ENCODE measurements at places on chromosomes 12 and 14.
A peak's percentile ranks its signal among the peaks of the same experiment; 100 is the strongest.

DNA sequence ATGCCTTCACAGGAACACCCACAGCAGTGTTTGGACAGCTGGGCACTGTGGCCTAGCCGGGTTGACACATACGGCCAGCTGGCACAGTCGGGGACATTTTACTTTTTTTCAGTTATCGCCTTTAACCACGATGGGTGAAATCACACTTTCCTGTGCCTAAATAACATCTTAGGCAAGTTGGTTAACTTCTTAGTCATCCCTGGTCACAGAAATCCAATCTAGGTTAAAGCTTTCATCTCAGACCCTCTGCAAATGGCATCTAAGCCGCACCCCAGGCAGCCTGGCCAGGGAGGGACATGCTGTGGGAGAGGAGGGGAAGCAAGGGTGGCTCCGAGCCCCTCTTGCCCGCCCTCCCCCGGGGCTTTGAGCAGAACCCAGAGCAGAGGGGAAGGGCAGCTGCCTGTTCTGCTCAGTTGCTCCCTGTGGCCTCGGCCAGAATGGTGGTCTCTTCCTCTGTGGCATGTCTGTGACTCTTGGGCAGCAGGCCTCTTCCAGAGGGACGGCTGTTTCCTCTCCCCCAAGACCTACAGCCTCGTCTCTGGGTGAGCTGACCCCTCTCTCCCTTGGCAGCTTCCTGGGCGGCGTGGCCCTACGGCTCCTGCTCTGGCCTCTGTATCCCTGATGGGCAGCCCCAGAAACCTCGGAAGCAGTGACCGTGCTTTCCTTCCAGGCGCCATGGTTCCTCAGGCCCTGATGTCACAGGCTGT is 85.4 kb upstream of the DYNC1H1 start:
- DNase-seq, result no peak

DNA sequence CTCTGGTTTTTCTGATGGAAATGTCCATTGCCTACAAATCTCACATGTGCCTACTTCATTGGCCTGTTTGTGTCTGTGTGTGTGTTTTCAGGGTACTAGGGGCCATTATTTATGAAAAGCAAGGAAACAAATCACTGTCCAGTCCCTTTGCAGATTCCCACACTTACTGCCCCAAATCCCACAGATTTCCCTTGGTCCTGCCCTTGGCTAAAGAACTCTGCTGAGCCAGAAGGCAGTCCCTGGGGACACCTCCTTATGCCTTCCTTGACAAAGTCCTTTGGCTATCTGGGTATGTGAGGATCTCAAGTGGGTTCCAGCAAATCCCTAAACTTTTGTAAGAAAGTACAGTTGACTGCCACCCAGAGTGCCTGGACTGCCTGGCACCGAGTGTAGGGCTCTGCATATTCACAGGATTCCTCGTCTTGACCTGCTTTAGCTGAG is 388.1 kb downstream of the BCAT1 start:
- DNase-seq, result no peak

DNA sequence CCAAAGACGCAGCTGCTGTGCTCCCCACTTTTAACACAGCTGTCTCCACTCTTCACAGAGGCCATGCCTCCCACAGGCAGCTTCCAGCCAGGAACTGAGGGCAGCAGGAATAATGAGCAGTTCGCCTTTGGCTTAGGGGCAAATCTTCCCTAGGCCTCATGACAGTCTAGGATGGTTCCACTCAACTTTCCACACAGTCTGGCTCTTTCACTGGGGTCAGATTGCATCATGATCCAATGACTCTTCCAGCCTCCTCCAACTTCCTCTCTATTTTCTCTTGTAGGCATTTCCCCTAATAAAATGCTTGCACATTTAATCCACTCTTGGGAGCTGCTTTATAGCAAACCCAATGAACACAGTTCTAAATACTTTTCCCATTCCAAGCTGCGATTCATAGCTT is 271.6 kb upstream of the ATP2B1 start:
- no peak for DNase-seq

DNA sequence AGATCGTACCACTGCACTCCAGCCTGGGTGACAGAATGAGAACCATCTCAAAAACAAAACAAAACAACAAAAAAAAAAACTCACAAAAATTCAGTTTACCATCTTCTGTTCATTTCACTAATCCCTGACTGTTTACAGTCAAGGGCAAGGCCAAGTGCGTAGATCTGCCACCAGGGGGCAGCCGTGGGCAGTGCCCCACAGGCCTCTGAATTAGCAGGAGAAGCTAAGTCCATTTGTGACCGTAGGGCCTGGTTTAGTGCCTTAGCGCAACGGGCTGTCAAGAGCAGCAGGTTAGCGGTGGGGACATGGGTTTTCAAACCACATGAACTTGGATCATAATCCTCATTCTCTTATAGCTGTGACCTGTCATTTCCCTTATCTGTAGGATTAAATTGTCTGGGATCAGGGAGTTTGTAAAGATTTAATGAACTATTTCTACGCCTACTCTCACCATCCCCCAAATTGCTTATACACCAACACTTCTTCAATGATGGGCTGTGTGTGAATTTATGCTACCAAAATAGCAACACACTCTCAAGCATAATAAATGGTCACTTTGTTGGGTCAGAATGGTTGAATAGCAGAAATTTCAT is 49.0 kb downstream of the KCTD10 start:
- peak; percentile 84 for DNase-seq

DNA sequence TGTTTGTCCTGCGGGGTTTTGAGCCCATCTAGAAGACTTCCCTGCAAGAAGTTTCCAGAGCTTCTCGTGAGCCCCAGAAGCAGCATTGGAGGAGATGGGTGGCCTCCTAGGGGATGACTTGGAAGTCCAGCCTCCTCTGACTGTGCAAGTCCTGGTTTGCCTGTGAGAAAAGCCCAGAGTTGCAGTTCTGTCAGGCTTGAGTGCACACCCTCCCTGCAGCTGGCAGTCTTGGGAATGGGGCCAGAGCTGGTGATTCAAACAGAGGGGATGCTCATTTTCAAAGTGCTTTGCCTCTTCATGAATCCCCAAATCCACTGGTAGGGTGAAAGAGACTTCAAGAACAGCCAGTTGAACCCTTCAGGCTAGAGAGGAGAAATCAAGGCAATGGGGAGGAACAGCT is 3.9 kb upstream of the PPP1R1A start:
- DNase-seq, result no peak

GRCh38 chr12:130401703-130402102 is 64.0 kb downstream of the PIWIL1 start:
- no peak for DNase-seq

- DNase-seq, result no peak
Observed at GRCh38 chr12:52205612-52206303, 13.9 kb upstream of the KRT80 start.

GRCh38 chr12:55965240-55965639 is 602 bp downstream of the PMEL start:
- no peak for DNase-seq

GRCh38 chr12:94699801-94700200 is 49.4 kb upstream of the TMCC3 start:
- DNase-seq, result no peak

DNA sequence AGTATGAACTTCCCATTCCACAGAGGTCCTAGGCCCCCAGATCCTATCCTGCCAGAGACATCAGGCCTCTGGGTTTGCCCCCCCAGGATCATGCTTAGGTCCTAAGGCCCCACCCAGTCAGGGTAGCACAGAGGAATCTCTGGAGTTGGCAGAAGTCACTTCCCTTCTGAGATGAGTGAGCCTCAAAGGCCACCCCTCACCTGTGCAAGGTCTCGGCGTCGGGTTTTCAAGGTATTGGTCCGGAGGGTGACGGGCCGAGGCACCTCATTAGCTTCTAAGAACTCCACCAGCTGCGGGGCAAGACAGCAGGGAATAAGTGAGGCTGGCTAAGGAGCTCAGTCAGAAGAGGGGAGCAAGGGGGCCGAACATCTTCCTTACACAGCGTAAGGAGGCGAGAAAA is 5.2 kb downstream of the NOP2 start:
- DNase-seq, result no peak

GRCh38 chr12:45651029-45651428 is 78.5 kb upstream of the ARID2 start:
- no peak for DNase-seq

DNA sequence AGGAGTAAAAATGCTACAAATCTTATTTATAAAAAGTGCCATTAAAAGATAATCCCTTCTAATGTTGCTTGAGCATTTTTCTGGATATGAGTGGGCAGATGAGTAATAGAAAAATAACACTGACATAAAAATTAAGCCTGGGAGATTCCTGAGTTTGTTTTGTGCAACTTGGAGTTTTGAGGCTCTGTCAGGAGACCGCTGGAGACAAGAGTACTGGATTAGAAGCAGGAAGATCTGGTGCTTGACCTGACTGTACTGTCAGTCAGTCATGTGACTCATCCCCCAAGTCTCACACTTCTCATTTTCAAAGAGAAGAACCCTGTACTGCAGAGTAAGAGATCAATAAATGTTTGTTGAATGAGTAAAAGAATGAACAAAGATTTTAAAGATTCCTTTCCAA is 29.4 kb downstream of the ANO4 start:
- no peak for DNase-seq

GRCh38 chr14:51002406-51002999 is 58.2 kb upstream of the PYGL start:
- DNase-seq, result no peak

- peak; percentile 42 for DNase-seq
Observed at GRCh38 chr14:102554821-102555819, 37.3 kb upstream of the RCOR1 start.

DNA sequence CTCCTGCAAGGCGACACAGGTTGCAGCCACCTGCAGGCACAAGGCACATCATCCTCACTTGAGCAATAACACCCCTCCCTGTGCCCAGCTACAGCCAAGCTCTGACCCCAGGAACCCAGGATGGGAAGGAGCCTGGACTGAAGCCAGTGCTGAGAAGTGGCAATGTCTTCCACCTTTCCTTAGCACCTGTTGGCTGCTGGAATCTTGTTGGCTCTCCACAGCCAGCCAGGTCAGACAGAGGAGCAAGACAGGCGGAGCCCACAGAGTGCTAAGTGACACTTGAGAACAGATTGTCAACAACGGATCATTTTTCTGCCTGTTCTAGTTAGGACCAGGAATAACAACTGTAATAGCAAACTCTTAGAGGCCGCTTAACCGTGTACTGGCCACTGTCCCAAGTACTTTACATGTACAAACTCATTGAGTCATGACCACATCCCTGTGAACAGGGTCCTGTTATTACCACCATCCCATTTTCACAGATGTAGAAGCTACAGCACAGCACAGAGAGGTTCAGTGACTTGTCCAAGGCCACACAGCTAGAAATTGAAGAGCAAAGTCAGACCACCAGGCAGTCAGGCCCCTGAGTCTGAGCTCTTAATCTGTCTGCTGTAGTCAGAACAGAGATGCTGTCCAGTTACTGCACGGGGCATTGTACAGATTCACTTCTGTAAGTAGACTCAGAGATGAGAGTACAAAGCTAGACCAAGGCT is 45.6 kb downstream of the RNFT2 start:
- DNase-seq, result no peak

- DNase-seq, result no peak
Observed at GRCh38 chr12:106018286-106018685, 120.5 kb downstream of the NUAK1 start.

- no peak for DNase-seq
Observed at GRCh38 chr12:19144287-19144686, 14.8 kb downstream of the PLEKHA5 start.

GRCh38 chr12:54596526-54596946 is 8.1 kb upstream of the PPP1R1A start:
- peak; percentile 33 for DNase-seq

GRCh38 chr12:4685317-4685716 is 34.9 kb upstream of the GALNT8 start:
- DNase-seq, result no peak

DNA sequence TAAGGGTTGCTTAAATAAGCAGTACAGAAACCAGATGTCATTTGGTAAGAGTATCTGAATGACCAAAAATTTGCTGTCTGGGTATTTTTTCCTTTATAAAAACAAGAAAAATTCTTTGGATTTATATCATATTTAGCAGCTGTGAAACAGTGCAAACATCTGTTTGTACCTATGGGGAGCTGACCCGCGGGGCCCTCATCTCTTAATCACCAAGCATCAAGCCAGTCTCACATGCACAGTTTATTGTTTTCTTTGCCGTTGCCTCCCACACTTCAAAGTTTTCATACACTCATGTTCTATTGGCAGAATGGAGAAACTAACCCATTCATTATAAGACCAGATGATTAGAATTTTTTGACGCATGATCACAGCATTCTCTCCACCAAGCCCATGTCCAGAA is 142.2 kb downstream of the BMP4 start:
- no peak for DNase-seq

DNA sequence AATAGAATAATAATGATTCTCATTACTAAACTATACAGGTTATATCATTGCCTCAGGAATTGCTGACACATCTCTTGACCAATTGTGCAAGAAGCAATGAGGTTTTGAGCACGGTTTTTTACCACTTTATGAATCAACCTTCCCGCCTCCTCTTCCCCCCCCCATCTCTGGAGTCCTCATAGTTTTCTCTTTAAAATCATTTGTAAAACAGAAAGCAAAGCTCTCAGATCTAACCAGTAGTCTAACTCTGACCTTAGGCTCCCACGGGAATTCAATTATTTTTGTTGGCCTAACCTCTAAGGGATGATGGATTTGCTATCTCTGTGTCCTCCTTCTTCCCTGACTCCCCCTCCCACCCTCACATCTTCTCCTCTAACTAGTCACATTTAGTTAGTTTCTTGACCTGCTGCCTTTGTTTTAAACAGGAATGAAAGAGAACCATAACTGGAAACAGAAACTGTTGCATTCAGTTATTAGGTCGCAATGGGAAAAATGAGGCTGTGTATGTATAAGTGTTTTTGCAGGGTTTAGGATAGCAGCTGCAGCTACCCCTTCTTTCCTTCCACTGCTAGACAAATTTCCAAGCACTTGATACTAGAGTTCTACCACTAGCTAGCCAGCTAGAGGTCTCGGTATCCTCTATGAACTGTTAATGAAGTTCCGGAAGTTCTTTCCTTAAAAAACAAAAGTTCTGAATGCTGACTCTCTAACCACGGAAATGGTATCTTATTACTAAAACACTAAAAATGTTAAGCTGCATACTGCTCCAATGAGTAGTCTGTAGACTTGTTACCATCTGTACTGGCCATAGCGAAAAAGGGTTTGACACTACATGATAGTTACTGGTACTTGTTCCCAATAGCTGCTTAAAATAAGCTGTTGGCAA is 65.4 kb downstream of the TAOK3 start:
- DNase-seq, result peak; percentile 13

- no peak for DNase-seq
Observed at GRCh38 chr12:95230313-95230712, 12.7 kb downstream of the VEZT start.

DNA sequence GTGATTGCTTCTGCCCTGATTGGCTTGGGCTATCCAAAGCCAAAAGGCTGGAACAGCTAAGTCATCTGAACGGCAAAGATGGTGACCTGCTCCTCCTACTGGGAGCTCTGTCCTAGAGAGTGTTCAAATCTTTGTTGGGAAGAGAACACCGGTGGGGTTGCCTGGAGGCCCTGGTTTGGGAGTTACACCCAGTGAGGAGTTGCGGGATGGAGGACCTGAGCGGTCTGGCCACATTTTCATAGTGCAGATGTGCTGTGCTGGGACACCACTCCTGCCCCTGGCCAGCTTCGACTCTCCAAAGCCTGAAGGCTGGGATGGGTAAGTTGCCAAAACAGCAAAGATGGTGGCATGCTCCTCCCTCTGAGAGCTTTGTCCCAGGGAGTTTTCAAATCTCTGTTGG is 795.4 kb downstream of the TRHDE start:
- no peak for DNase-seq
